ENCODE measurements at places on chromosomes 2 and 18. TPM values are rescaled to one million over a fixed set of nuclear protein-coding genes. Genes with fewer than 3 reads are reported as not detected.

POTEE gene
- 0.05 TPM for total RNA-seq

BCL11A gene
- total RNA-seq, result 0.03 TPM

GRCh38 chr2:38480617-38481016 is 103.5 kb upstream of the ATL2 start:
- DNase-seq, result no peak

GRCh38 chr18:52046842-52047241 is 293.2 kb upstream of the DCC start:
- no peak for DNase-seq

FLACC1 gene
- 0.75 TPM for total RNA-seq

- DNase-seq, result no peak
These were observed 37.9 kb downstream of the EHD3 start for GRCh38 chr2:31271851-31272267.

ACKR3 gene
- total RNA-seq, result 8.5 TPM

COLEC11 gene
- total RNA-seq, result not detected

DNA sequence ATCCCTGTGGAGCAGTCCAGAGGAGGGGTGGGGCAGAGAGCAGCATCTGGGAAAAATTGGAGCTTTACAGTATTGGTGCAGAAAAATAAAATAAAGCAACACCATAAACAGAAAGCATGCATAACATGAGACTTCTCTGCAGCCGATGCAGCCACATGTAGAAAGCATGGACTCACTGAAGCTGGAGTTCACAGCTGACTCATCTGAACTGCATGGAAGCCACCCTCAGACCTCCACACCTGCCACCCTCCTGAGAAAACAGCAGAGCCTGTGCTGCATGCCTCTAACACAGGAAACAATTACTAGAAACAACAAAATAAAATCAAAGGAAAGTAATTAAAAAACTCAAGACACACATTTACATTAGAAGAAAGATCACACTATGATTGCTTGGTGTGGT is 169.4 kb upstream of the ALKAL2 start:
- no peak for DNase-seq

- DNase-seq, result no peak
These were observed 124.4 kb downstream of the LRRTM4 start for GRCh38 chr2:77397763-77398162.

DNA sequence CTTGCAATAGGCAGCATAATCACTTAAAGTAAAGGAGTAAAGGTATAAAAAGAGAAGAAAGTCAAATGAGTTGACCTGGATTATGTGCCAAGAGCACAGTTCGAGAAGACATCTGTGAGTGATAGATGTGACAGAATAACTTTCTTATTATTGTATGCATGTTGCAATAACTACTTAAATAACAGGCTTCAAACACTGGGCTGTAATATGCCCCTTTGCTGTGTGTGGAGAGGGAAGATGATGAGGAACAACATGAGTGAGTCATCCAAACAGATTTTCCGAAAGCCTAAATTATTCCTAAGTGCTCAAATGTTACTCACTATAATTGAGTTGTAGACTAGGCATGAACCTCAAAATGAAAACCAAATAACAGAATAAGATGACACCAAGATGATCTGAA is 328.1 kb downstream of the EXOC6B start:
- DNase-seq, result no peak

DNA sequence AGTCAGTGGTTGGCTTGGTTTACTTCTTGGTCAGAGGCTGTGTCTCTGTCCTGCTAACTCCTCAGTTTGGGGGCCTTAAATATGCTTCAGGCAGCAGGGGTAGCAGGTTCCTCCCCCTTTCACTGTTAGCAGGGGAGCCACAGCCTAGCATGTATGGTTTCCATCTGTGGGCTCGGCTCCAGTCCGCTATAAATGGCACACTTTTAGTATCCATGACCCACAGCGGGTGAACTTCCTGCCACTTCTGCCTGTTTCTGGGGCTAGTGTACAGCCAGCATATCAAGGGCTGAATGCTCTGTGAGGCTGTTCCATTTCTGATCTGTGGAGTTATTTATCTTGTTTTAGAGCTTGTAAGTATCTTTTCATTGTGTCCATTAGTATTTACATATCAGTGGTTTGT is 58.3 kb downstream of the MRPL33 start:
- DNase-seq, result no peak

TRPM8 gene
- 0.03 TPM for total RNA-seq

PPP1R1C gene
- total RNA-seq, result not detected

KLF11 gene
- 13.6 TPM for total RNA-seq

PLA2R1 gene
- 1.9 TPM for total RNA-seq

VWA3B gene
- not detected for total RNA-seq

DNA sequence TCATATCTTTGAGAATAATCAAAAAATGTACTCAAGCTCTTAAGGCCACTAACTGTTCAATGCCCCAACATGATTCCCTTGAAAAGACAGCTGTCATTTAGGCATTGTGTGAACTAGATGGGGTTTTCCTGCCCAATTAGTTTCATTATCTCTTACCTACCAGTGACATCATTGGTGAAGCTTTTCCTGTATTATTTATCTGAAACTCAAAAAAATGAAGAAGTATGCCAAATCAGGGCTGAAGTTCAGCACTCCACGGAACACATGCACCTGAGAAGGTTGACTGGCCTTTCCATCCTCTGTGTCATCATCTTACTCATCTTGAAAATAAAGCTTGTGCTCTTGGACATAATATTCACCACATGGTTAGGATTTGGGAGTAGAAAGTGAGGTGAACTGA is 126.4 kb downstream of the TXNL1 start:
- DNase-seq, result no peak

DNA sequence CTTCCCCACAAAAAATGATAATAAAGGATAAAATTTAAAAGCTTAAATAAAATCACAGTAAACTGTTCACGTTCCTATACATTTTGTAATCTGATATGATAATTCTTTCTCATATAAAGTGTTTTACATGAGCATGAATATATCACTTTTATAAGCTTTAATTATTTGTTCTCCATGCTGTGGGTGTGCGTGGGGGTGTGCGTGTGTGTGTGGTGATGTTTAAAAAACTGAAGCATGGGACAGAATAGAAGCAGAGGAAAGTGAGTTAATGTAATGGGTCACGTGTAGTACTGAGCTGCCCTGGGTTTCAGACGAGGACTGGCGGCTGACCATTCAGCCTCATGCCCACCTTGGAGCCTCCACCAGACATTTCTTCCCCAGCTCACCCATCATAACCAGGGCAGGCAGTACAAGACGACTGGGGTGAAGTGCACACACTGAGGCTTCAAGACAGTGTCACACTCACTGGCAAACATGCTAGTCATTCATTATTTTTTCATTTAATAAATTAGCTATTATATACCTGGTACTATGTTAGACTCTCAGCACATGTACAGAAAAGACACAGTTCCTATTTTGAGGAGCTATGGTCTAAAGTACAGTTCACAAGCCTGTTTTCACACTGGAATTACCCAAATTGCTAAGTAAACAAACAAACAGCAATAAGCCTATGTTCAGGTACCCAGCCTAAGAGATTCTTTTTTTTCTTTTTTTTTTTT is 97.2 kb upstream of the LPIN2 start:
- no peak for DNase-seq

- DNase-seq, result no peak
These were observed 102.9 kb downstream of the CDH2 start for GRCh38 chr18:28074076-28074475.

- DNase-seq, result no peak
These were observed 75.6 kb downstream of the TMEM247 start for GRCh38 chr2:46555011-46555410.

DNA sequence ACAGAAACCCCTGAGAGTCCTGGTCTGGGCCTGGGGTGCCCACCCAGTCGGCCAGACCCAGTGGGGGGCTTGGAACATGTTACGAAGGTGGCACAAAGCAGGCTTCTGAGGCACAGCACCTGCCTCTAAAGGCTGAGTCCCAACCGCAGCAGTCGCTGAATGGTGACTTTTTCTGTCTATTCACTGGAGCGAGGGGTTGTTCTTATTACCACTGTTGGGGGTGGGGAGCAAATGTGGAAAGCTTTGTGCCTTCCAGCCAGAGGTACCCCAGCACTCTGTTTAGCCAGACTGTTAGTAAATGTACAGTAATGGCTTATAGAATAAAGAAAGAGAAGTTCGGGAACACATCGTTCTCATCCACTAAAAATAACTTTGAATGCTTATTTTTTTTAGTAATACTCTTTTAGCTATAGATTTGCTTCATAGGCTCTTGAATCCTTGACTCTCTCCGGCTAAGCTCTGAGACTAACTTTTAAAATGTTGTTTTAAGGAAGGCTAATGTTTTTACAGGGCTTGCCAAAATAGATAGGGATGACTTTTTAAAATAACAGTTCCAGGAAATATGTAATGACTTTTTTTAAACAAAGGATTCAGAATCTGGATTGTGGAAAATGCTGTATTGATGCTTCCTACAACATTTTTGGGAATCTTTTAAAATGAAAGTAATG is 23.4 kb upstream of the PTPN2 start:
- no peak for DNase-seq

SLC35F5 gene
- 83.1 TPM for total RNA-seq

DNA sequence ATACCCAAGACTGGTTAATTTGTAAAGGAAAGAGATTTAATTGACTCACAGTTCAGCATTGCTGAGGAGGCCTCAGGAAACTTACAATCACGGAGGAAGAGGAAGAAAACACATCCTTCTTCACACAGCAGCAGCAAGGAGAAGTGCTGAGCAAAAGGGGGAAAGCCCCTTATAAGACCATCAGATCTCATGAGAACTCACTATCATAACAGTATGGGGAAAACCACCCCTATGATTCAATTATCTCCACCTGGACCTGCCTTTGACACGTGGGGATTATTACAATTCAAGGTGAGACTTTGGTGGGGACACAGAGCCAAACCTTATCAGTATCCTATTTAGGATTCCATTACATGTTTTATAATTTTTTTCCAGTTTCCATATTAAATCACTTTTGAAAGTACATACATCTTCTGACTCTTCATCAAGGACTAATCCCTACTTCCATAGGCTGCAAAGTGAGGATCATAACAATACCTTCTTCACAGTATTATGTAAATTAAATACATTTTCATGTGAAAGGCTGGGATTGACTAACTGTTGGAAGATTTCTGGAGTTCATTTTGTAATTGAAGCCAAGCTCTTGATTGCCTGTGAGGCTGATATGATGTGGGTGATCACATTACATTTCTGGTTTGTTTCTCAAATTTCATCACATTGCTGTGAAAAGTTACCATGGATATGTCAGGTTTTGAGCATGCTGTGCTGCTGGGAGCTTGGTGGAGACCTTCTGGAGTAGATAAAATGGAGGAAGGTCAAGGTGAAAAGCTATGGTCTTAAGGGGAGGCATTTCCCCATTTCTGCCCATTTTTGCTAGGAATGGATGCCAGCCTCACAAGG is 31.7 kb upstream of the CERS6 start:
- DNase-seq, result no peak

FOXI3 gene
- total RNA-seq, result not detected

RNF125 gene
- not detected for total RNA-seq

CNGA3 gene
- total RNA-seq, result not detected

ACVR1 gene
- 16.6 TPM for total RNA-seq
